Activated CD8-positive, alpha-beta memory T cell treated with anti-CD3 and anti-CD28 coated beads for 1 hour (primary cell): ENCODE measurements at places on chromosomes 6 and 20.
A peak's percentile ranks its signal among the peaks of the same experiment; 100 is the strongest.

DNA sequence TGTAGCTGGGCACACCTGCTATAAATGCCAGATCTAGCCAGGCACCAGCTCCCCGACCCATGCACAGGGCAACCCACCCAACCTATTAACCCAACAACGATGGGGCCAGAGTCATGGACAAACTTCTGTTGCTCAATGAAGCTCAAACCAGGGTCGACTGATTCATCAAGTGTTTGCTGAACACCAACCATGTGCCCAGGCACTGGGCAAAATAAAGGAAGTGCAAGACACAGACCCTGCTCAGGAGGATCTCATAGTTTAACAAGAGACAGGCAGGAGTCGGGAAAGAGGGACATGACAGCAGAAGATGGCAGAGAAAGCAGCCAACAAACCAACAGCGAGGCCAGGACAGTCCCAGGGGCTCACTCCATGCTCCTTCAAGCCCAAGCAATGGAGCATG, 18.8 kb downstream of the KCNK5 start:
- DNase-seq: no peak

- no peak for DNase-seq
These were observed 143.7 kb downstream of the KLHL32 start for GRCh38 chr6:97068211-97068610.

DNA sequence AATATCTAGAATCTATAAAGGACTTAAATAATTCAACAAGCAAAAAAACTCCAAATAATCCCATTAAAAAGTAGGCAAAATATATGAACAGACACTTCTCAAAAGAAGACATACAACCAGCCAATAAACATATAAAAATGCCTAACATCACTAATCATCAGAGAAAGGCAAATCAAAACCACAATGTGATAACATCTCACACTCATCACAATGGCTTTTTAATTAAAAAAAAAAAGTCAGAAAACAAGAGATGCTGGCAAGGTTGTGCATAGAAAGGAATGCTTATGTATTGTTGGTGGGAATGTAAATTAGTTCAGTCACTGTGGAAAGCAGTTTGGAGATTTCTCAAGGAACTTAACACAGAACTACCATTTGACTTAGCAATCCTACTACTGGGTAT, 979.6 kb upstream of the MAP3K7 start:
- DNase-seq: no peak

DNA sequence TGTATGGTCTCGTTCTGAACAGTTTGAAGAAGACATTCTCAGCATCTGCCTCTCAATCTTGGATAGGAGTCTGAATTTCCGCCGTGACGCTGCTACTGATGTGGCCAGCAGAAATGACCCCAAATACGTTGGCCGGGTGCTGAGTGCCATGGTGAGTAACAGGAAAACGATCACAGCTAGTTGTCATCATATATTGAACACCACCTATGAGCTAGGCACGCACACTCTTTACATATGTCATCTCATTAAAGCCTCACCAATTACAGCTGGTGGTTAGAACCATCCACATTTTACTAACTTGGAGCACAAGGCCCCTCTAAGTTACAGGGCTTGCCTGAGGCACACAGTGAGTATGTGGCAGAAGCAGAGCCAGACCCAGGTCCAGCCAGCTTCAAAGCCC, 17.1 kb downstream of the TGM3 start:
- DNase-seq: no peak

DNA sequence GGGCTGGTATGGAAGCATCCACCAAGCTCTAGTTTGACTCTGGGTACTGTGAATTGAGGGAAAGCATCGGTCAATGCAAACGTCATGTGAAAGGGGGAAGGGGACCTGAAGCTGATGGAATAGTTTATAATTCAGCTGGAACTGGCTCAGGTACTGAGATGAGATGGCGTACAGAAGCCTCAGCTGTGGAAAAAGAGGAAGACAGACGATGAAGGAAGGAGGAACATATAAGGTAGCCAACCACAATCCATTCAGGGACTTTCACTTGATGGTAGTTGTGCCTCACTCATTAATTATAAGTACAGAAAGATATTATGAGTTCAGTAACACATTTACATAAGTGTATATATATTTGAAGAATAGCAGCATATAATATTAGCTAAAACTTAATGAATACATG, 2.7 kb downstream of the CALHM5 start:
- DNase-seq: no peak

DNA sequence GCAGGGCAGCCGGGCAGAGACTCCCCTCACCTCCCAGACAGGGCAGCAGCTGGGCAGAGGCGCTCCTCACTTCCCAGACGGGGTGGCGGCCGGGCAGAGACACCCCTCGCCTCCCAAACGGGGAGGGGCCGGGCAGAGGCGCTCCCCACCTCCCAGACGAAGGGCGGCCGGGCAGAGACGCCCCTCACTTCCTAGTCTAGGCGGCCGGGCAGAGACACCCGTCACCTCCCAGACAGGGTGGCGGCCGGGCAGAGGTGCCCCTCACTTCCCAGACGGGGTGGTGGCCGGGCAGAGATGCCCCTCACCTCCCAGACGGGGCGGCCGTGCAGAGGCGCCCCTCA, 6.6 kb upstream of the PRIM2 start:
- no peak for DNase-seq

- no peak for DNase-seq
These were observed 96.9 kb upstream of the PTPRK start for GRCh38 chr6:128617285-128617684.

GRCh38 chr20:2086980-2087377, 14.6 kb upstream of the STK35 start:
- no peak for DNase-seq

GRCh38 chr20:8151372-8151771, 19.3 kb downstream of the PLCB1 start:
- DNase-seq: no peak

GRCh38 chr20:63627129-63627750, 339 bp upstream of the GMEB2 start:
- peak; percentile 78 for DNase-seq
